Esophagus squamous epithelium (tissue), 5 donors: ENCODE measurements at places on chromosomes 16 and 17.

GRCh38 chr17:41932816-41933389 lies 2.5 kb downstream of the ODAD4 start:
- no peak for DNase-seq

GRCh38 chr17:79465011-79465680 lies 145.7 kb downstream of the RBFOX3 start:
- DNase-seq: no peak

DNA sequence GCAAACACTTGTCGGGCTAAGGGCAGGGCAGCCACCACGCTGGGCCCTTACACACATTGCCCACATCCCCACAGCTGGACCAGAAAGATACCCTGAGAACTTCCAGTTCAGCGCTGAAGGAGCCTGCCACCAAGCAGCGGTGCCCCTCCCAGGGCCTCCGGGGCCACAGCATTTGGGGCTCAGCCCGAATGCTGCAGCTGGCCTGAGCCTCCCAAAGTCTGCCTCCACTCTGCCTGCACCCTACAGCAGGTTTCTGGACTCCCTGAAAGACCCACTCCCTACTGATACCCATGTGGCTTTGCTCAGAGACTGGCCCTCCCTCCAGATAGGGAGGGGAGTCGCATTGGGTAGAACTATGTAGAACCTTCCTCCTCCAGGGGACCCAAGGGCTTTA lies 1.5 kb downstream of the MCRIP1 start:
- no peak for DNase-seq

DNA sequence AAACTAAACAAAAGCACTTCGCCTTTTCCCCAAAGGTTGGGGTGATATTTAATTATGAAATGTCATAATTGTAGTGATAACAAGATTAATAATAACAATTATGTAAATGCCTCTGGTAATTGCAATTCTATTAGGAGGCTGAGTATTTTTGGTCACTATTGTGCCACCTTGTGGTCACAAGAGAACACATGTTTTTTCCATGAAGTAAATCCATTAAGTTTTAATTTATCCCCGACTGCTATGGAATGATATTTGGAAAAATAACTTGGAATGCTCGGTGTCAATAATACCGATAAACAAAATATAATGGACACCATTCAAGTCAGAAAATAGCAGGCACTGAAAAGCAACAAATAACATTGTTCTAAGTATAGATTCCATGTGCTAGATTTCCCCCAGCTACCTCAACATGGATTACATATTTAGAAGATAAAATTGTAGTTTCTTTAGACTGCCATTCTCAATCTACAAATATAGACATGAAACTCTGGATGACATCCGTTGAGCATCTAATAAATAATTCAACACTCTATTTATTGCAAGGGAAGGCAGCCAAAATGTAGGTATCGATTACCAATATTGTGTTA lies 25.0 kb upstream of the KCNJ2 start:
- no peak for DNase-seq

DNA sequence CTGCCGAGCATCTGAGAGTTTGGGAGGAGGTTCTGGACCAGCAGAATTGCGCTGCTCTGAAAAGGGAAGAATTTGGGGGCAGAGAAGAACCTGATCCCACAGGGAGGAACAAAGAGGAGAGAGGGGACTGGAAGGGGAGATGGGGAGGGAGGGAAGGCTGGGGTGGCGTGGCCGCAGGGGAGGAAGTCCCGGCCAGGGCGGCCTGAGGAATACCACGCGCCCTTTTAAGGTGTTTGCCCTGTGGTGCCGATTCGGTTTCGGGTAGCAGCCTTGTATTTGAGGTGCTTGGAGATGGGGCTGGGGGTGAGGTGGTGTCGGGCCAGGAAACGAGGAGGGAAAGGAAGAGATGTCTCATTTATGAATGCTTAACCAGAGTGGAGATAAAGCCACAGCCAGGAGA lies 51.3 kb downstream of the AKAP1 start:
- no peak for DNase-seq

DNA sequence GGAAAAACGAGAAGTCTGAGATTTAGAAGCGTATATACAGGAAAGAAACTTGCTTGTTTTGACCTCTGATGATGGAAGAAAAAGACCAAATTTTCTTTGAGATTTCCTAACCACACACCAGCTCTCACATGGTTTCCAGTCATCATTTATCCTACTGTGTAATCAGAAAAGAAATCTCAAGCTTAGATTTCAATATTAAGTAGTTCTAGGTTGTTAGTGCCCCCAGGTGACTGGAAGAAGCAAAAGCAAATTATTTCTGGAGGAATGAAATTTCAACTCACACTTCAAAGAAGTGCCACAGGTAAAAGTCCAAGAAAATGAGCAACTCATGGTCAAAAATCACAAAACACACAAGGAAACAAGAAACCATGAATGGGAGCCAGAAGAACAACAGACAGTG lies 51.8 kb upstream of the KDM6B start:
- no peak for DNase-seq

DNA sequence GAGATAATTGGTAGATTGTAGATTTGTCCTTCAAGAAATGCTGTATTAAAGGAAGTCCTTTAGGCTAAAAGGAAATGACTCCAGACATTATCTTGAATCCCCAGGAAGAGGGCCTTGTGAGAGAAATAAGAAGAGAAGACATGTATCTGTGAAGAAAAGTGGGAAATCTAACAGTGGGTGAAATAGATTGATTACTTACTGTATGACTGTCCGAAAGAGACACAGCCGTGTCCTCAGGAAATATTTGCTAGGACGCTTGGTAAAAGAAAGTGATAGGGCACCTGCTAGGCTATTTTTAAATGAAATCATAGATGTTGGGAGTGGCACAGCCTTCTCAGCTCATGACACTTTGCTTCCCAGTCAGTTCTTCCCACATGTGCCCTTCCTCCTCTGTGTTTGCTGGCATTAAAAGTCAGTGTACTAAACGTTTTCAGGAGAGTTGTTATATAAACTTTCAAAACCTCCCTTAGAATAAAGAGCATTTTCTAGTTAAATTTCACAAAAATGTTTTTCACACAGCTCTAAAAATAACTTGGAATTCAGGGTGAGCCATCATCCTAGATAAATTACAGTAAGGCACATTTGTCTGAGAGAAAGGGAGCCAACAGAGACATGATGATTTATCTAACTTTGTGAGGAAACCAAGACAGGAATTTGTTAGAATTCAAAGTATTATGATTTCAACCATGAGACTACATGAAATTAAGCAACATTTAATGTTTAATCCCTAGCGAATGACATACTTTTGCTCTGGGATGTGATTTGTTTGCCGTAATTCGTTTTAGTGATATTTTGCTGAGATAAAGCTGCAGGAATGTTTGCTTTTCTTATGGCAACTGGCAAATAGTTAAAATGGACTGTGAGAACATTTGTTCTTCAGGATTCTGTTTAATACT lies 35.0 kb downstream of the DHRS7B start:
- DNase-seq: no peak

DNA sequence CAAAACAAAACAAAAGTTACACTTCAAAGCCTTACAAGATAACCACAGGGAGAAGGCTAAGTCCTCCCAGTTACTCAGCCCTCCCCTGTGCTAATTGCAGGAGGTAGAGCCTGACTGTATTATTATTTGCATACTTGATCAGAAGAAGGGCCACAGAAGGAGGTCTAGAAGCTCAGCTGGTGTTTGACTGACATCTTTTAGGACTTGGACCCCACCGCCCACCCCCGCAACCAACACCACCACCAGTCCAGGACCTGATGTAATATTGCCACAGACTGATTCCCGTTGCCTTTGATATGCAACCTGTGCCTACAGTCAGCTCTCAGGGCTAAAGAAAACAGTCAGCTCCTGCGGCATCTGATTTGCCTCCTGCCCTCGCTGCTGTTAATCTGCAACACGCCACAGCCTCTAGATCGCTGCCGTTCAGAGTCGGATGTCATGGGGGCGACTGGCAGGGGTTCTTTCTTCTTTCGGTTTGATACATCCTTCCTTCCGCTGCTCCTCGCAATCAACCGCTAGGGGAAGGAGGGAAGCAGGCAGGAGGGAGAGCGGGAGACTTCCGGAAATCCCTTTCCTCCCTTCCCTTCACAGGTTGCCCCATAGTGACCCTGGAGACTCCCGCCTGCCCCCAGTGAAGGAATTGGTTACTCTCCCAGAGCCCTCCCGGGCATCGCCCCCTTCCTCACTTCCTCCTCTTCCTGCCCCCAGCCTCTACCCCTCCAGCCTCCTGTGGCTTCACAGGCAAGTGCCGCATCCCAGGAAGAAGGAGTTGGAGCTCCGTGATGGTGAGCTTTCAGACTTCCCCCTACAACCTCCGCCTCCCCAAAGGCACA lies 90.5 kb upstream of the SOX9 start:
- DNase-seq: no peak

GRCh38 chr17:57408071-57408811 lies 151.9 kb downstream of the MSI2 start:
- DNase-seq: no peak

- DNase-seq: no peak
Observed at GRCh38 chr17:28563475-28563874, 7.8 kb downstream of the PIGS start.

DNA sequence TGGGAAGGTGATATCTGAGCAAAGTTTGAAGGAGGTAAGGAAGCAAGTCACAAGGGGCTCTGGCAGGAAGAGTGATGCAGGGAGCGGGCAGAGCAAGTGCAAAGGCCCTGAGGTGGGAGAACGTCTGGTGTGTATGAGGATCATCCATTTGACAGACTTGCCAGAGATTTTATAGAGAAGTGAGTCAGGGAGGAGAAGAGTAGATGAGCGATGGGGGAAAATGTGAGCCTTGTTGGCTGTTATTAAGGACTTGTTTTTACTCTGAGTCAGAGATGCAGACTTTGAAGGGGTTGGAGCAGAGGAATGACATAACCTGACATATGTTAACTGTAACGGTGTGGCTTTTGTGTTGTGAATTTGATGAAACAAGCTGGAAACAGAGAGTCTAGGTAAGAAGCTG lies 3.5 kb upstream of the CLEC10A start:
- no peak for DNase-seq

DNA sequence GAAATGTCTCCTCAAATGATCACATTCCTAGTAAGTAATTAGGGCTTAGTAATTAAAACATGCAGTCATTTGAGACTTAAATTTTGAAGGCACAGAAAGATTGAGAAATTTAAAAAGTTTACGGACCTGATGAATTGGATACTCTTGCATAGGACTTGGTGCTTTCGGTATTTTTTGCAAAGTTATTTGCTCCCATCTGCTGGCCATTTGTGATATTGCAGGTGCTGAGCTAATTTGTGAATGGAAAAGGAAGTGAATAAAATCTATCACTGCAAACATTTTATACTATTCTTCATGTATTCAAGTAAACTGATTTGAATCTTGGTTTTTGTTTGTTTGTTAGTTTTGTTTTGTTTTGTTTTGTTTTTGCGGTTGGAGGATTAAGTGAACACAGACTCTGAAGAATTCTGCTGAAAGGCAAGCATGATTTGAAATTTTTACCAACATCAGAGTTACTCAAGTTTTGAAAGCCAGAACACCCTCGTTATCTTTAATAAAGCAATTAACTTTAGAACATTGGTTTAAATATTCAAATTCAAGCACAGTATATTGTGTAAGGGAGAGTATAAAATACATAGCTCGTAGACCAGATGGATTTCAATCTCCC lies 689.5 kb upstream of the RBFOX1 start:
- DNase-seq: no peak

- no peak for DNase-seq
Observed at GRCh38 chr17:78300962-78301820, 58.7 kb downstream of the SOCS3 start.

DNA sequence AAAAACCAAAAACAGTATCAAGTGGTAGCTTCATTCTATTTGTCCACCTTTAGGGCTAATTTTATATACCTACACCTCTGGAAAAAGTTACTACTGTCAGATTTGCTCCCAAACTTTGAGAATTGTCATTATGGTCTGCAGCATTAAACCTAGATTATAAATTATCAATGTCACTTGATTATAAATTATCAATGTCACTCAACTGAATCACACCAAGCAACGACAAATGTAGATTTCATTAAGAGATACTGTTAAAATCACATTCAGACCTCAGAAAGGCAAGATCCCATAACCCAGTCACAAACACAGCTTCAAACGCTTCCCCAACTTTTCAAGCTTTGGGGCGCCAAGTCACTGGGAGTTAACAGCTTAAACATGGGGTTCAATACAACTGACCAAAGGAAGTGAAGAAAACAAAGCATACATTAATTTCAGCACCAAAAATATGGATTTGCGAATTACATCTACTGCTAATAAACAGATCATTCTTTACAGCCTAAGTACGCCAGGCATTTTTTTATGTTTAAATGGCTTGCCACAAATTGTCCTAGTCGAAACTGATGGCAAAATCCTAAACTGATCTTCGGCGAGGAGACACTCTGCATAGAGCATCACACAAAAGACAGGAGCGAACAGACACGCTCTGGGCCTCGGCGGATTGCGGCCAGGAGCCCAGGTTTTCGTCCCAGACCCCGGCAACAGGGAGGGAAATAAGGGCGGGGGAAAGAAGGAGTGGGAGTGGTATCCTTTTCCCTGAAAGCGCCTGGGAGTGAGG lies 981 bp downstream of the GLG1 start:
- no peak for DNase-seq

- no peak for DNase-seq
Observed at GRCh38 chr17:33038740-33039139, 47.1 kb downstream of the SPACA3 start.

GRCh38 chr16:3554351-3554928 lies 22.8 kb downstream of the NLRC3 start:
- no peak for DNase-seq

GRCh38 chr16:19926449-19927390 lies 42.1 kb upstream of the GPRC5B start:
- DNase-seq: no peak

GRCh38 chr17:61368832-61369450 lies 30.7 kb upstream of the TBX2 start:
- DNase-seq: no peak

DNA sequence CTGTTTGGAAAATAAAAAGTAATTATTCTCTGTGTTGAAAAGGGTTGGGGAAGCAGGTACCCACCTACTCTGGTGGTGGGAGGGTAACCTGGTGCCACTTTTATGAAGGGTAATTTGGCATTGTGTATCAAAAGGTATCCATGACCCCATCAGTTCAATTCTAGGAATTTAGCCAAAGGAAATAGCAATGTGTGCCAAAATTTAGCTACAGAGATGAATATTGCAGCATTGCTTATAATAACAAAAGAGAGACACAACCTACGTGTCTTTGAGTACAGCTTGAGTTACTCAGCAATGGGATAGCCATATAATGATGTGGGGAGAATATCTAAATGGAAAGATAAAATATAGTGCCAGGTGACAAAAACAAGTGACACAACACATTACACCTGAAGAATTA lies 170.7 kb downstream of the NTN1 start:
- DNase-seq: no peak

GRCh38 chr16:51148678-51149228 lies 2.3 kb downstream of the SALL1 start:
- no peak for DNase-seq

DNA sequence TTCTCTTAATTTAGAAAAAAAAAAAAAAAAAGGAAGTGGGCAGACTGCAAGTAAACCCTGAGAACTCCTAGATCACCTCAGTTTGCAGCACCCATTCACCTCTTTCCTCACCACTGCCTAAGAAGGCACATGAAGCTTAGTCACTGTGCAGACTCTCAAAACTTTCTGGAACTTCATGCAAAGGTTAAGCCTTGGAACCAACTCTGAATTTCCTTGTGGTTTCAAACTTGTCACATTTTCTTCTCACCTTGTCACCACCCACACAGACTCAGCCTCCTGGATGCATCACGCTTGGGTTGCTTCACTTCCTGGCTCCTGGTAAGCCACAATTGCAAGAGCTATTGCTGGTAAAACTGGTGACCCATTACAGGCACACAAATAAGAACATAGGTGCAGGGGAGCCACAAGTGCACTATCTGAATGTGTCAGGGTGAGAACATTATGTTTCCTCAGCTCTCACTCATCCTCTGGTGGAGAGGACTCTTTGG lies 15.0 kb upstream of the CPD start:
- DNase-seq: no peak
